Stimulated activated CD4-positive, alpha-beta T cell treated with anti-CD3 and anti-CD28 coated beads, Interleukin-4, amount 100 ng/mL, for 1 hour (primary cell): ENCODE measurements at places on chromosomes 6 and 20.

GRCh38 chr6:169340395-169340794 lies 86.7 kb upstream of the THBS2 start:
- DNase-seq = no peak

DNA sequence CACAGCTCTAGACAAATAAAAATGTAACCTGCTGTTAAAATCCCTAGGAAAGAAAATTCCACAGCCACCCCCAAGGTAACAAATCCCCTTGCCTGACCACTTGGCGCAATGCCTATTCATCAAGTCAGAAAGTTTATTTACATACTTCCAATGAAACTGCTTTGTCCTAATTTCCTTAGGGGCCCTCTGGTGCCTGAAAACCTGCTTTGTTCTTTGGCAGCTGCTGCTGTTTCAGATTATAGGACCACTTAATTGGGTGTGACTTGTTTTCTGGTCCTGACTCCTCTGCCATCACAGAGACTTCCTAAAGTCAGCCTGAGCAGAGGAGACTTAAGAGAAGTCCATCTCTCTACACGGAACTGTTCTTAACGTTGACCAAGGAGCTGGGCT lies 323.6 kb downstream of the UBE3D start:
- DNase-seq = no peak

DNA sequence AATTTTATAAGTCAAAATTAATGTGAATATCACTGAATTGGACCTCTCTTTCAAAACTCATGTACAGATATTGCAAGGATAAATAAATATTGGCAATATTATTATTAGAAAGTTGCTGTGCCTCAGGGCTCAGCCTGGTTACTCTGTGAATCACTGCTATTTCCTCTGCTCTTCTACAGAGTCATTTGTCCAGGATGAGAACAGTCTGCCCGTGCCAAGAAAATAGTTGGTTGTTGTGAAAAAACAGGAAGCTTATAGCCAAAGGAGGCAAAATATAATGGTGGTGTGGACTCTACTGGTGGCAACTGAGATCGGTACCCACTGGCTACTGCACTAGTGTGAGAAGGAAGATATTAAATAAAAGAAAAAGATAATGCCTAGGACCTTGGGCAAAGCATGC lies 93.6 kb downstream of the RIMS1 start:
- no peak for DNase-seq

- no peak for DNase-seq
Measured at GRCh38 chr20:48629069-48629959, 198.5 kb downstream of the PREX1 start.

GRCh38 chr6:143535189-143535614 lies 23.7 kb upstream of the FUCA2 start:
- DNase-seq = no peak

- DNase-seq = peak; percentile 73
Measured at GRCh38 chr6:11144393-11144851, 32.9 kb upstream of the ERVFRD-1 start.

GRCh38 chr6:142395768-142396231 lies 94.0 kb downstream of the ADGRG6 start:
- DNase-seq = no peak

GRCh38 chr6:56689114-56689513 lies 46.4 kb upstream of the DST start:
- DNase-seq = no peak

- no peak for DNase-seq
Measured at GRCh38 chr20:18989736-18990474, 176.3 kb downstream of the SCP2D1 start.

- no peak for DNase-seq
Measured at GRCh38 chr20:1431158-1431557, 35.5 kb downstream of the NSFL1C start.

DNA sequence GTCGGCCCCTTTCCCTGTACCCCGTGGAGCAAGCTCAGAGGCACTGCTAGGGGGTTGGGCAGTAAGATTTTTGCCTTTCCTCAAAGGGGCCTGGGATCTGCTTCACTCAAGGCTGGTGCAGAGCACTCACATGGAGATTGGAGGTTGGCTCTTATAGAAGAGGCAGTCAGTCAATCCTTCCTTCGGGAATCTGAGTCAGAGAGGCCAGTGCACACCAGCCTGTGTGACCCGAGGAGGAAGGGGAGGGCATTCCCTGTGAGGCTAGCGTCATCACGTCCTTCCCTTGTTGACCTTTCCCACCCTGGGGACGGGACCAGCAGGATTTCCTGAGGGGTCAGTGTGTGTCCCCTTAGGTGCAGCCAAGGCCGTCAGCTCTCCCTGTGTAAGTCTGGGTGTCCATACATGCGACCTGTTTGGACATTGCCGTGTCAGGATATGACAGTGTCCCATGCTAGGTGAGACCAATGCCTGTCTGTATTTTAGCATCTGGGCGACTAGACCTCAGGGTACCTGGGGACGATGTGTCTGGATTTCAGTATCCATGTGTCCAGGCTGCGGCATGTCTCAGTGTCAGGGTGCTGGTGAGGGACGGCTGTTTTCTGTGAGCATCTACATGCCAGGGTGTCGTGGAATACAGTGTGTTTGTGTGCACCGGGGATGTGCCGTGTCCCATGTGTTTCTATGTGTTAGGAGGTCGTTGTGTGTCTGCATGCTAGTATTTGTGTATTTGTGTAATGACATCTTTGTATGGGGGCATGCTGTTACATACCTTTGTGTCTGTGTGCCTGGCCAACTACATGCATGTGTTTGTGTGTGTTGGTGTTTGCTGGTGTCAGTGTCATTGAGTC lies 2.8 kb upstream of the ZNF512B start:
- no peak for DNase-seq

GRCh38 chr20:55530763-55531162 lies 474.6 kb downstream of the CBLN4 start:
- no peak for DNase-seq

- DNase-seq = no peak
Measured at GRCh38 chr6:78533426-78533825, 333.9 kb upstream of the IRAK1BP1 start.

DNA sequence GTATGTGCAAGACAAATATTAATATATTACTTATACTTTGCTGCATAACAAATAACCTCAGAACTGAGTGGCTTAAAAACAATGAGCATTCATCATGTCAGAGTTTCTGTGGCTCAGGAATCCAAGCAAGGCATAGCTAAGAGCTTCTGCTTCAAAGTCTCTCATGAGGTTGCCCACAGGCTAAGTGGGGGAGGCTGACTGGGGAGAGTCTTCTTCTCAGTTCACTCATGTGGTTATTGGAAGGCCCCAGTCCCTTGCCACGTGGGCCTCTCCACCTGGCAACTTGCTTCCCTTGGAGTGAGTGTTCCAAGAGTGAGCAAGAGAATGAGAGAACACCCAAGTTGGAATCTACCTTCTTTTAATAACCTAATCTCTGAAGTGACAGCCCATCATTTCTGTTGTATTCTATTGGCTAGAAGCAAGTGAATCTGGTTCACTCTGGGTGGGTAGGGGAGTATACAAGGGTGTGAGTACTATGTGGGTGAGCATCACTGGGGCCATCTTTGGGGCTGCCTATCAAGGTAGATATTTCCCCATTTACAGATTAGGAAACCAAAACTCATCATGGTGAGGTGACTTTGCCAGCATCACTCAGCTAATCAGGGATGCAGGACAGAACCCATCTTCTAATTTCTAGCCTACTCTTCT lies 36.0 kb downstream of the DNAH8 start:
- DNase-seq = peak; percentile 16

DNA sequence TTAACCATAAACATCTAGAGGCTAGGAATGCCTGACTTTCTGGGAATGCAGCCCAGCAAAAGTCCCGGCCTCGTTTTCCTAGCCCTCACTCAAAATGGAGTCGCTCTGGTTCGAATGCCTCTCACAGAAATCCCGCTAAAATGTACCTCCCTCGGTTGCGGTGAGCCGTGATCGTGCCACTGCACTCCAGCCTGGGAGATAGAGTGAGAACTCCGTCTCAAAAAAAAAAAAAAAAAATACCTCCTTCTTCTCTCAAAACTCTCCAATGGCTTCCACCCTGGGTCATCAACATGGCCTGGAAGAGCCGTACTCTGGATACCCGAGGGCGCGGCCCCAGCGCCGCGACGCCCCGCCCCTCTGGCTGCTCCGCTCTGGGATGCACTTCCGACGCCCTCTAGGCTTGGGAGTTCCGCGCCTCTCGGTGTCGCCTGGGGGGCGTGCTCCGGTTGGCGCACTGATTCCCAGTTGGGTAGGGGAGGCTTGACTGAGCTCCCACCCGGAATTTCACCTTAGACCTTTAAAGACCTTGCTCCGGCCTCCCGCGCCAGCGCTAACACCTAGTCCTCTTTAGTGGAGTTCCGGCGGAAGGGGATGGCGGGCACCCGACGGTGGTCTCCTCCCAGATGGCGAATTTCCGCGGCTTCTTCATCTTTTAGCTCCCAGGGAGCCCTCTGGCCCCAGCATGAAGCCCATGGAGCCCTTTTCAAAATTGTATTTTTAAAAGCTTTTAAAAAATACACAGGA lies 12.3 kb downstream of the HMGN4 start:
- DNase-seq = peak; percentile 60

DNA sequence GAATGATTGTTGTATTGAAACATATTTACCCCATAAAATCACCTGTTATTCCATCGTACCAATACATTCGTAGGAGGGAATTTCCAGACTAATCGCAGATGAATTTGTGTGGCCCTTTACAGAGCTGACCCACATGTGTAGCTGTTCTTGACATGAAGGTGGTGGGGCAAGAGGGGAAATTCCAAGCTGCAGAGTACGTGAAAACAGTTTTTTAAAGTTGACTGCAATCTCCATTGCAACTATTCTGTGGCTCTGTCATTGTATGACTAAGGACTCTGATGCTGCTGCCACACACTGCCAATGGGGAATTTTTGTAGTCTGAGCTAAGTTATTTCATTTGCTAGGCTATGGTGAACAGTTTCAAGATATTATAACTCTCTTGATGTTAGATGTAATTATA lies 46.4 kb upstream of the ADTRP start:
- no peak for DNase-seq

GRCh38 chr6:105806486-105806920 lies 279.6 kb upstream of the PRDM1 start:
- no peak for DNase-seq

GRCh38 chr20:1926237-1926636 lies 31.0 kb downstream of the SIRPA start:
- no peak for DNase-seq
